ENCODE measurements at places on chromosomes 16 and 17.
A peak's percentile ranks its signal among the peaks of the same experiment; 100 is the strongest.

GRCh38 chr17:49325980-49326379, 36.1 kb downstream of the ZNF652 start:
- H3K36me3 ChIP-seq, result peaks cover 10% of the 10 kb centered on the region
- H3K27me3 ChIP-seq, result no peaks in the 10 kb centered on the region
- no peak for DNase-seq

- no peak for DNase-seq
- H3K27me3 ChIP-seq, result no peaks in the 10 kb centered on the region
- no peak overlapping the region for H3K4me3 ChIP-seq
Observed at GRCh38 chr16:81526199-81526598, 81.6 kb downstream of the CMIP start.

DNA sequence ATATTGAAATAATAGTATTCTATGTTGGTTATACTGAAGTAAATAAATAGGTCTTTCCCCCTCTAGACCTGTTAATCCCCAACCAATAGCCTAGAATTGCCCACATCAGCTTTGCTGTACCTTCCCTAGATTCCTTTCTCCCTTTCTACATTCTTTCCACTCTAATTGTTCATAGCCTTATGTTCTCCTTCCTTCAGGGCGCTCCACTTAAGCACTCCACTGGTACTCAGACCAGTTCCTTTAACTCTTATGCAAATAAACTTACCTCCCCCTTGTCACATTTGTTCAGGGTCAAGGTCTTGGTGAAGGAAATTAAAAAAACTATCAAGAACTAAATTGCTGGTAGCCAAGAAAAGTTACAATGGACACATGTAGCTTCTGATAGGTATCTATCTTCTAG, 294.8 kb downstream of the UTP18 start:
- H3K36me3 ChIP-seq, result no peaks in the 10 kb centered on the region
- no peaks in the 10 kb centered on the region for H3K4me1 ChIP-seq
- no peak overlapping the region for H3K27ac ChIP-seq
- DNase-seq, result no peak

GRCh38 chr16:57609541-57610401, 18.7 kb upstream of the ADGRG1 start:
- no peaks in the 10 kb centered on the region for H3K27me3 ChIP-seq
- DNase-seq, result peak; percentile 25
- no peak overlapping the region for H3K4me3 ChIP-seq
- peaks cover 11% of the 10 kb centered on the region for H3K4me1 ChIP-seq
- no peak overlapping the region for H3K27ac ChIP-seq

DNA sequence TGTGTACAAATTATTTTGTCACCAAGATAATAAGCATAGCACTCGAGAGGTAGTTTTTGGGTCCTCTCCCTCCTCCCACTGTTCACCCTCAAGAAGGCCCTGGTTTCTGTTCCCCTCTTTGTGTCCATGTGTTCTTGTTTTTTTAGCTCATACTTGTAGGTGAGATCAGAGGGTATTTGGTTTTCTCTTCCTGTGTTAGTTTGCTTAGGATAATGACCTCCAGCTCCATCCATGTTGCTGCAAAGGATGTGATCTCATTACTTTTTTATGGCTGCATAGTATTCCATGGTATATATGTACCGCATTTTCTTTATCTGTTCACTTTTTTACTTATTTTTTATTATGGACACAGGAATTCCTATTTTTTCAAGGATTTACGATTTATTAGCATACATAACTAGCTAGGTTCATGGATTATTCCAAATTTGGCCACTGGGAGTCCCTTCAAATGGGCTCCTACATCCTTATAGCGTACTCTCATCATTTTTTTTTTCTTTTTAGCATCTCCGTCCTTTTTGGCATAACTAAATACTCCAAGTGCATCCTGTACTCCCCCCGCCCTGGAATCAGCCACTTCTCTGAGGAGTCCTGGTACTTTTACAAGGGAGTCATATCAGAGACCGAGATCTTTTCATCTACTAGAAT, 7.3 kb downstream of the TADA2A start:
- peaks cover 77% of the 10 kb centered on the region for H3K36me3 ChIP-seq
- no peak overlapping the region for H3K4me3 ChIP-seq
- no peak for DNase-seq
- H3K27me3 ChIP-seq, result no peaks in the 10 kb centered on the region
- no peaks in the 10 kb centered on the region for H3K4me1 ChIP-seq

- H3K4me1 ChIP-seq, result no peaks in the 10 kb centered on the region
- no peaks in the 10 kb centered on the region for H3K27me3 ChIP-seq
- H3K27ac ChIP-seq, result no peak overlapping the region
Observed at GRCh38 chr16:21684199-21684598, 20.4 kb downstream of the OTOA start.
